ENCODE measurements at places on chromosomes 7 and 10.

- no peak for DNase-seq
These were observed 57.6 kb downstream of the MEOX2 start for GRCh38 chr7:15628876-15629275.

- no peak for DNase-seq
These were observed 21.3 kb downstream of the SDHAF3 start for GRCh38 chr7:97138830-97139229.

- no peak for DNase-seq
These were observed 22.2 kb upstream of the SH2B2 start for GRCh38 chr7:102264367-102264891.

DNA sequence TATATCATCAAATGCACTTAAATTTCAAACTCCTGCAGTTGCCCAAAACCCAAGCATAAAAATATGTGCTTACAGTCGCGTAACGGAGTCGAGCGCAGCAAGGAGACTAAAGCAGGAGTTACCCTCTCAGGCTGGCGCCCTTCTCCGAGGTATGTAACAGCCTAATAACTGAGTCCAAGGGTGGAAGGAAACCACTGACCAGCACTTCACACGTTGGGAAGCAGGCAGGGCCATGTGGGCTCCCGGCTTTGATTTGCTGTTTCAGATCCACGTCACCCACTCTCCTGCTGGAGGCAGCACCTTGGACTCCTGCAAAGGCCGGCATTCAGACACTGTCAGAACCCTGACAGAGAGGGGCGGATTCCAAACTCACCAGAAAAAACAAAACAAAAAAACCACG is 123.8 kb downstream of the DIP2C start:
- no peak for DNase-seq

DNA sequence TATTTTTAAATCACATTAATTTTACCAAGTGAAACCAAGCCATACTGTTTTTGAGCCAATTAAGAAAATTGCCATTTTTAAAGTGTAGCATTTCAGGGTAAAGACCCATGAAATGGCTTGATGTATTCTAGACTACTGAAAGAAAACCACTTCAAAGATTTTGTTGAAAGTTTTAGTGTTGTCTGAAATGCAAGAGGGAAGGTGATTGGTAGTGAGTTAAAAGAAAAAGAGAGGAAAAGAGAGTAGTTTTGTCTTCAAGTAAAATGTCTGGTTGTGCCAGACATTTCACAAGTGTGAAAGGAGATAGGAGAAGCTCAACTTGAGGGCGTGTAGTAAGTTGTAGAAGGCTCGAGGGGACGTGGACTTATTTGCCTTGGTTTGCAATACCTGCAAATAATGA is 41.6 kb downstream of the CALML5 start:
- peak; percentile 67 for DNase-seq

DNA sequence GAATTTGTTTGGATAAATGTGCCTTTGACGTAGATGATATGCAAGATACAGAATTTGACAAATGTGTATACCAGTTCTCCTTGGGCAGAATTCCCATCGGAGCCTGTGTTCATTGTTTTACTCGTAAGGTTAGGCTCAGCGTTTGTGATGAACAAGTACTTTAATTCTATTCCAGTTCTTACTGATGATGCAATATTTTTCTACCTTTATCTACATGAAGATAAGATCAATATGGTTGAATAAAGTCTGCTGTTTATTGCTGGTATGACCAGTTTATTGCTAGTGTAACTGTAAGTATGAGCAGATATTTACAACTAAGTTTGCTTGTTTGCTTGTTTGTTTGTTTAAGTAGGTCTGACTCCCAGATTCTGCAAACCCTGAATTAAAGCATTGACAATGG is 145.4 kb upstream of the ADARB2 start:
- no peak for DNase-seq

DNA sequence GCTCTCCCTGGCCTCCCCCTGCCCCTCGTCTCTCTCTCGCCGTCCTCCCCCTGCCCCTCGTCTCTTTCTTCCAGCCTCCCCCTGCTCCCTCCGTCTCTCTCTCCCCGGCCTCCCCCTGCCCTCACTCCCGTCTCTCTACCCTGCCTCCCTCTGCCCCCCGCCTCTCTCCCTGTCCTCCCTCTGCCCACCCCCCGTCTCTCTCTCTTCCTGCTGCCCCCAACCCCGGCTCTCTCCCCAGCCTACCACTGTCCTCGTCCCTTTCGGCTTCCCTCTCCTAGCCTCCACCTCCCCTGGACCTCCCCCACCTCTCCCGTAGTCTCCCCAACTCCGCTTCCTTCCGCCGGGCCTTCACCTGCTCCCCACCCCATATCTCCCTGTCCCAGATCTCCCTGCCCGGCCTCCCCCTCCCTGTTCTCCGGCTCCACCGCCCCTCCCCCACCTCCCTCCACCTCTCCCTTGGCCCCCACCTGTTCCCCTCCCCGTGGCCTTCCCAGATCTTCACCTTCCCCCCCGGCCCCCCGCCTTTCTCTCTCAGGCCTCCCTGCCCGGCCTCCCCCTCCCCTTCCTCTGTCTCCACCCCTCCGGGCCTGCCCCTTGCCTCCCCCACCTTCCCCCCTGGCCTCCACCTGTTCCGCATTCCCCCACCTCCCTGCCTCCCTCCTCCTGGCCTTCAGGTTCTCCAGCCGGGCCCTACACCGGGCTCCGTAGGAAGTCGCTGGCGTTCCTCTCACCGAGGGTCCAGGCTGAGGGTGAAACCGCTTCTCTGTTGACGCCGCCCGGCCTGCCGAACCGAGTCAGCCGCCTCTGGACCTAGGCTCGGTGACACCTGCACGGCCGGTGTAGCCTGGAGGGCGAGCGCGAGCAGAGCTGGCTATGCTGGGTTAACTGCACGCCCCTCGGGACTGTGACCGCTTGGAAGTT is 1.2 kb downstream of the GET4 start:
- no peak for DNase-seq

DNA sequence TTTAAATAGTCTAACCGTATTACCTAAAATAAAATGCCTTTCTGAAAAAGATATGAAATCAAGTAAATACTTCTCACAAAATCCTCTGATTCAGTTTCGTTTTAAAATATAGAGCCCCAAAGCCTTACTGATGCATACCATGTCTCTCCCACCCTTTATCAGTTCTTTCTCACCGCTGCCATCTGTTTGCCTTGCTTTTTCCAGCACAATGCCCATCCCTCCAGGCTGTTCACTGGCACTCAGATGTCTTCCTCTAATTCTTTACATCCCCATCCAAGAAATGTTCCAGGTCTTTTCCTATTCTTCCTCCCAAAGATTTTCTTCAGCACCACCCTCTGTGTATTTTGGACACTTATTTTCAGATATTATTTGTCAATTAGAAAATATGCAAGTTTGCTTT is 116.5 kb upstream of the LRRN3 start:
- DNase-seq: no peak

- no peak for DNase-seq
These were observed 3.9 kb upstream of the PVRIG start for GRCh38 chr7:100215895-100216294.

- DNase-seq: peak; percentile 84
These were observed 29.8 kb upstream of the PURB start for GRCh38 chr7:44914992-44915607.

DNA sequence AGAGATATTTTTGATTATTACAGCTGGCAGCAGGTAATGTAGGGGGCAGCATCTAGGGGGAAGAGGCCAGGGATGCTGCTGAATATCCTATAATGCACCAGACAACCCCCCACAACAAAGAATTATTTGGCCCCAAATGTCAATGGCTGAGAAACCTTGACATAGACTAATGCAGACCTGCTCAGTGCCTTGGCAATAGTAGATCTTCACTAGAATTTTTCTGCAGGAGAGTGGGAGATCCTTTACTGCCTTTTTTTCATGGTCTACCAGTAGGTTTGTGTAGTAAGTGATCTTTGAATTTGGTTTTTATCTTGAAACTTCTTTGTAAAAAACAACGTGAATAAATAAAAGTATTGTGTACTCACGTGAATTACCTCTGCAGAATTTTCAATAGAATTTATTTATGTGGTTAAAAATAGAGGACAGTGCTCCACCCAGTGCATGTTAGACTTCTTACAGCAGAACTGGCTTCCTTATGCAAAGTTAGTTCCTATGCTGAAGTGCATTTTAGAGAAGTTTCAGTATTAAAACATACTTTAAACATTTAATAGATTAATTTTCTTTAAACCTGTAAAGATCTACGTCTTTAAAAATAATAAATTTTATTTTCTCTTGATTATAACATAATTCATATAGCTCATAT is 199.6 kb upstream of the HDAC9 start:
- DNase-seq: no peak

DNA sequence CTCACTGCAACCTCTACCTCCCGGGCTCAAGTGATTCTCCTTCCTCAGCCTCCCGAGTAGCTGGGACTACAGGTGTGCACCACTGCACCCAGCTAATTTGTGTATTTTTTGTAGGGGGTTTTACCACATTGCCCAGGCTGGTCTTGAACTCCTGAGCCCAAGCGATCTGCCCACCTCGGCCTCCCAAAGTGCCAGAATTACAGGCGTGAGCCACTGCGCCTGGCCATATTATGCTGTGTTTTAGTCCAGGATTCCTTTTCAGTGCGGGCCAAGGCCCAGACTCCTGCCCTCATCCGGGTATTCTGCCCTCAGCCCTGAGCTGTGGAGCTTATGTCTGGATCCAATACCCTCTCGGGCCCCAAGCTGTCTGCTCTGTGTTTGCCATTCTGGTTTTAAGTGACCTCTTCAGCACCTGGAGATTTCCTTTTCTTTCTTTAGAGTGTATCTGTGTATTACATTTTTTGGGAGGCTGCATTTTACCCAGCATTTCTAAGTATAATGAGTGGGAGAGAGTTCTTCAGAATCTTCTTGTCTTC is 114.9 kb downstream of the BUB3 start:
- no peak for DNase-seq

DNA sequence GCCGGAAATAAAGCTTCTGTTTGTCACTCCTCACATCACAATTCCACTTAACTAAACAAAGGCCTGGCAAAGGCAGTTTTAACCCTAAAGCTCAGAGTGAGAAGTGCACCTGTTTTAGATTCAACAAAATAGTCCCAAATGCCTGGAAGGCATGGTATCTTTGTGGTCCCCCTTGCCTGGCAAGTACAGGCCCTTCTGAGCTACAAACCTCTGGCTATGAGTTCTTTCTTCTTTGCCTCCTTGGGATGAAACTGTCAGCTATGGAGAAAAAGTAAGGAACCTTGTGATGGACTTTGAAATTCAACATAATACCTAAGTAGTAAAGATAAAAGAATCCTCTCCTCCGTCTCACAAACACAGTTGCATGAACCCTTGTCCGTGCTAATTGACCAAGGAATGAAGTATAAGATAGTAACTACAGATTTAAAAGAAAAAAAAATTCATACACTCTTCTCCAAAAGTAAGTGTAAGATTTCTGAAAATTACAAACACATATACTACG is 244.5 kb upstream of the ETV1 start:
- no peak for DNase-seq

- DNase-seq: no peak
These were observed 33.4 kb downstream of the ZNF727 start for GRCh38 chr7:64078699-64078994.

DNA sequence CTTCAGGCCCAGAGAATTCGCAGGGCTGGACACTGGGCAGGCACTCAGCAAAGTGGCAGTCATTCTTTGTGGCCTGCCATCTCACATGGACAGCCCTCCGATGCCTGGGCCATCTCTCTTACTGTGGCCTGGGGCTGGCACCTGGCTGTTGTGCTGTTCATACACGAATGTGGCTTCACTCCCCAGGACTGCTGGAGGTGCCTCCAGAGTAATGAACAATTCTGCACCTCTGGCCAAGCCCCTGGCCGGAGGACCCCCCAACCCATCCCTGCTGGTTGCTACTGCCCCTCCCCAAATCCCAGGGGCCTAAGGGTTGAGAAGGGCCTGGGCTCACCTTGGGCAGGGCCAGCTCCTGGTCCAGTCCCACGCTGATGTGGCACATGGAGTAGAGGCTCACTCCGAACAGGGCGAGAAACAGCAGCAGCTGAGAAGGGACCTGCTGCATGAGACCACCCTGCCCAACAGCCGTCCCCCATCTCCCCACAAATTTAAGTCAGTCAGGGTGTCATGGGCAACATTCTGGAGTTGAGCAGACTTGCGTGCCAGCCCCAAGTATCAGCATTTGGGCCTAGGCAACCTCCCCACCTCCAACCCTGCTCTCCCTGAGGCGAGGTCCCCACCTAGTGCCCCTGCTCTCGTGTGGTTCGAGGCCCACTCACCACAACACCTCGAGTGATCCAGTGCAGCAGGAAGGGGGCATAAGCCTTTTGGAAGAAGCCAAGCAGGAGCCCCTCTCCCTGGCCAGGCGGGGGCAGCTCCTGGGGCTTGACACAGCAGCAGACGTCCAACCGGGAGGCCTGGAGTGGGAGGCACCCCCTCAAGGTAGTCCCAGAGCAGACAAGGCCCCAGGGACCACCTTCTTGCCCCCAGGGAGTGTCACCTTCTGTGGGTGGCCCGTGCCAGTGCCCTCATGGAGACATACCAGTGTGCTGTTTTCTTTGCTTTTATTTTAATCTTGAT is 9.4 kb downstream of the NPC1L1 start:
- no peak for DNase-seq

GRCh38 chr10:8278099-8278498 is 223.6 kb downstream of the GATA3 start:
- no peak for DNase-seq

GRCh38 chr10:70355051-70356021 is 27.1 kb downstream of the LRRC20 start:
- DNase-seq: no peak

DNA sequence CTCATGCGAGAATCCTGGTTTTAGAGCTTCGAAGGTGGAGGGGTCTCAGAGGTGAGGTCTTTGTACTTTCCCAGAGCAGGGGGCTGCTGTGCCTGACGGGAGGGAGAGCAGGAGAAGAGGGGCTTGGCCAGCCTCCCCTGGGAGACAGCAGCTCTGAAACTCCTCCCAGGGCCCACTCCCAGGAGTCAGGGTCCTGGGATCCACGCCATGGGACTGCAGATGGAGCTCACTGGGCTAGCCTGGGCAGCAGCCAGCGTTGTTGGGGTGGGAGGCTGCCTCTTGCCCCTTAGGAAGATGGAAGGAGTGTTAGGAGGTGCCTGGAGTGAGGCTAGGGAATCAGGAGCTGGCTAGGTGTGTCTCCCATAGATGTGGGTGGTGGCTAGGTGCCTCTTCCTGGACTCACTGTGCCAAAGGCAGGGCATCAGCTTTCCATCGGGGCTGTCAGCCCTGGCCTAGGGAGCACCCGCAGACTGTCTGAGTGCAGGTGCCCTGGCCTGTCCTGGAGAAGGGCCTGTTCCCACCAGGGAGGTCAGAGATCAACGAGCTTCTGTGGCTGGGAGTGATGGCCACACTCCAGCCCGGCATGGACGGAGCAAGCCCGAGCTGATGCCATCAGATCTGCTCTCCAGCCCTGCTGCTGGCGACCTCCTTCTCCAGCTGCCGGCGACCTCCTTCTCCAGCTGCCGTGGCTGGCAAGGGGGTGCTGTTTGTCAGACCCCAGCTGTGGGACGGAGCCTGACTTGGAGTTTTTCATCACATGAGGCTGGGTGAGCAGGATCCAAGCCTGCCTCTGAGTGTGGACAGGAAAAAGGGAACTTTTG is 111.3 kb downstream of the PTPN20 start:
- no peak for DNase-seq

DNA sequence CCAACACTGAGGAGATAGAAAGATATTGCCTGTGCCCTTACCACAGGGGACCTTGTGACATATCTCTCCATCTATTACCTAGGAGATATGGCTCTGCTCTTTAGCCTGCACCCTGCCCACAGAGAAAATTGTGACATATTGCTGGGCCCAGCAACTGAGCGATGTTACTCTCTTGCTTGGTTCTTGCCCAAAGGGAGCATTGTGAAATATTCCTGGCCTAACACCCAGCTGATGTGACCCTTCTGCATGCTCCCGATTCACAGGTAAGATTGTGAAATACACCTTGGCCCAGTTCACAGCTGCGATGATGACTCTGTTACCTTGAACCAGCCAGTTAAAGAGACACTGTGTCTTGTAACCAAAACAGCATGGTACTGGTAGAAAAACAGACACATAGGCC is 37.2 kb upstream of the ZNF107 start:
- DNase-seq: no peak

Data from naive thymus-derived CD8-positive, alpha-beta T cell (primary cell).